H7 (cell line): ENCODE measurements at places on chromosomes 11 and 22.

DNA sequence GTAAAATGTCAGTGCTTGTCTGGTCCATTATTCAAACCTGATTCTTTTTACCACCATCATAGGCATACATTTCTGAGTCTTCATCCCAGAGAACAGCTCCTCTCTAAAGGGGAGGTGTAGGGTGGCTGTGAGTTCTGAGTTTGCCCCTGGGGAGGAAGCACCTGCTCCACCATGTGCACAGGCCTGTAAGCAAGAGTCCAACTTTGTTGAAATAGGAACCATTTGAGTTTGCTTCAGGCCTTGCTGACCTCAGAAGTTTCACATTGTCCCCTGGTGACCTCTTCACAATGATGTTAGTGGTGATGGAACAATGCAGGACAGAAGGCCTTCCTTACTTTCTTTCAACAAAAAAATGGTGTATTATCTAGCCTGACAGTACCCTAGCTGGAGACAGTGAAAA, 54.6 kb upstream of the TOP3B start:
- DNase-seq: no peak

DNA sequence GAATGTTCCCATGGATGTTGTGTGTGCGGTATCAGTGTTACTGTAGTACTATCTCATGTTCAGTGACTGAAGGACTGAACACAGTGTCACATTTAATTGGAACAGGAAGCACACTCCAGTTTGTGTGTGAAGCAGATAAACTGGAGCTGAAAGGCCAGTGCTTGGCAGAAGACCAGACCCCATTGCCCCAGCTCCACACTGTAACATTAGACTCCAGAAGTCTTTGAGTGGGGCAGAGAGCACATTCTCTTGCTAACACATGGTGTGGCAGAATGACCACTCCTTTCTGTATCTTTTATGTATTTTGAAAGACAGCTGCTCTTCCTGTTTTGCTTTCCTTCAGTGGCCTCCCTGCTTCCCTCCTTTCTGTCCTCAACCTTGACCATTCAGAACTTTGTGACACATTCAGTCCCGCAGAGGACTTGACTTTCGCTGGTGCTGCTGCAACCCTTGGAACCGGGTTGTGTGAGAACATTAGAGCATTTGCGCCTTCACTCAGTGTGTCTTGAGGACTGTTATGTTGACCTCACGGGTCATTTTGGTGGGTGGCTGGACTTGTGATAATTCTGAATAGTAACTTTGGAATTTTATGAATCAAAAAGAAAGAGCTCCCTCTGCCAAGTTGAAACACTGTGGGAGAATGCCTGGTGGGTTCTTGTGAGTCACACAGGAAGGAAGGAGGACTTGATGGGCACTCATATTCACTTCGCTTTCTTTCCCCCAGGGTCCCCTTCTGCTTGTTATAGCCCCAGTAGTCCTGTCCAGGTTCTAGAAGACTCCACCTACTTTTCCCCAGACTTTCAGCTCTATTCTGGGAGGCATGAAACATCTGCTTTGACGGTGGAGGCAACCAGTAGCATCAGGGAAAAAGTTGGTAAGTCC, 26.4 kb downstream of the AMOTL1 start:
- no peak for DNase-seq

DNA sequence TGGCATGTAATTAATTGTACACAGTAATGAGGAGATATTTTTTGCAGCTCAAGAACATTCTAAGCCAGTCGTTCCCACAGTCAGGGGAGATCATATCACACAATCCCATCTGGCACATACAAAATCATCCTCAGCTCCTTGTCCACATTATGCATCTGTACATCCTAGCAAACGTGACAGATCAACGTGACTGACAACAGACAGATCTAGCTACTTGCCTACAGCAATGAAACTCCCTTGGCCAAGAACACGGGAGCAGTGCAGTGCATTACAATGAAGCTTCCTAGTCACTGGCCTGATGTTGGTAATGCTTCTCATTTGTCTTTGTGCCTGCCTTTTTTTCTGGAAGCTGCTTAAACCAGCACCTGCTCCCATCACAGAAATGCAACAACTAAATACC, 24.5 kb upstream of the GUCY1A2 start:
- DNase-seq: no peak

GRCh38 chr11:119402470-119402869, 20.5 kb downstream of the THY1 start:
- no peak for DNase-seq

DNA sequence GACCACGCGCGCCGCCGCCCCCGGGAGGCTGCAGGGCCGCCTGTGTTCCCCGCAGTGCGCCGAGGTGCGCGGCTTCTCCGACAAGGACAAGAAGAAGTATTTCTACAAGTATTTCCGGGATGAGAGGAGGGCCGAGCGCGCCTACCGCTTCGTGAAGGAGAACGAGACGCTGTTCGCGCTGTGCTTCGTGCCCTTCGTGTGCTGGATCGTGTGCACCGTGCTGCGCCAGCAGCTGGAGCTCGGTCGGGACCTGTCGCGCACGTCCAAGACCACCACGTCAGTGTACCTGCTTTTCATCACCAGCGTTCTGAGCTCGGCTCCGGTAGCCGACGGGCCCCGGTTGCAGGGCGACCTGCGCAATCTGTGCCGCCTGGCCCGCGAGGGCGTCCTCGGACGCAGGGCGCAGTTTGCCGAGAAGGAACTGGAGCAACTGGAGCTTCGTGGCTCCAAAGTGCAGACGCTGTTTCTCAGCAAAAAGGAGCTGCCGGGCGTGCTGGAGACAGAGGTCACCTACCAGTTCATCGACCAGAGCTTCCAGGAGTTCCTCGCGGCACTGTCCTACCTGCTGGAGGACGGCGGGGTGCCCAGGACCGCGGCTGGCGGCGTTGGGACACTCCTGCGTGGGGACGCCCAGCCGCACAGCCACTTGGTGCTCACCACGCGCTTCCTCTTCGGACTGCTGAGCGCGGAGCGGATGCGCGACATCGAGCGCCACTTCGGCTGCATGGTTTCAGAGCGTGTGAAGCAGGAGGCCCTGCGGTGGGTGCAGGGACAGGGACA, 2.7 kb downstream of the NLRP6 start:
- DNase-seq: peak; percentile 56

GRCh38 chr22:48536541-48537342, 1290.9 kb downstream of the BRD1 start:
- no peak for DNase-seq
